Stimulated activated CD4-positive, alpha-beta T cell treated with anti-CD3 and anti-CD28 coated beads, Interleukin-2, amount 100 ng/mL, for 24 hours (primary cell): ENCODE measurements at places on chromosomes 5 and 9.

DNA sequence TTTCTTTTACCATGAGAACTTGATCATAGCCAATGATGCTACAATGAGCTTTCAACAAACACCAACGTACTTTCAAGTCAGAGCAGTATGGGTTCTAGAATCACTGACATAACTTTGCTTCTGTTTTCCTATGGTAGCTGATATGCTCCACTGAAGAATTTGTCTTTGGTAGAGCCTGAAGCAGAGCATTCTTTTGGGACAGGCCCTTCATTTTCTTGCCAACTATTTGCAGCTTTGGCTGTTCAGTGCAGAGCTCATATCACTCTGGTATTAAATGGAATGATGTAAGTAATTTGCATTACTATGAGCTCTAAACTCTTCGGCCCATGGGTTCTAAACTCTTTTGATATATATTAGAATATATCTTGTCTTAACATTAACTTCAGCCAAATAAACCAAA lies 51.8 kb upstream of the APC start:
- no peak for DNase-seq

DNA sequence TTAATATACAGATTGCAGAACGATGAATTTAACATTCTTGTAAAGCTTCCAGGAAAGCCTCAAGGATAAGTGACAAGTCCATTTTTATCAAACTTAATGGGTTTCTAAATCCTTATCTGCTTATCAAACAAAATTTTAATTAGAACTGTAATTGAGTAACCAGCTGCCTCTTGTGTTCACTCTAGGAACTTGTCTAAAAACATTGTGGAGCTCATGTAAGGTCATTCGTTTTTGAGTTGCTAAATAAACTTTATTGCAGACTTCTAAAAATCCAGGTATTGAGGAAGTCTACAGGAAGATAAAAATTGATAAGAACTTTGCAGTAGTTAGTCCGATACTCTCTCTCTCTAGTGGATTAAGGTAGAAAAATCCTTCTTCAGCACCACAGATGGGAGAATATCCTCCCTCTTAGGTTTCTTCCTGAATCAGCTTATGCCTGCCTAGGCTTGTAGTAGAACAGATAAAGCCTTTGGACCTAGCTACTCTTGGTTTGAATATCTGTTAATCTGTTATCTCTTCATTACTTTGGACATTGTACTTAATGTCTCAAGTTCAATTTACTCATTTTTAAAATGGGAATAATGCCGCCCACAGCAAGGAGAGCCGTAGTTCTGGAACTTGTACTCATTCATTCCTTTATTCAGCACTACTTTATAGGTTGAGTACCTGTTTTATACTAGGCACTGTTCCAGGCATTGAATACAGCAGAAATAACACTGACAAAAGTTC lies 60.0 kb upstream of the DHFR start:
- DNase-seq: no peak

DNA sequence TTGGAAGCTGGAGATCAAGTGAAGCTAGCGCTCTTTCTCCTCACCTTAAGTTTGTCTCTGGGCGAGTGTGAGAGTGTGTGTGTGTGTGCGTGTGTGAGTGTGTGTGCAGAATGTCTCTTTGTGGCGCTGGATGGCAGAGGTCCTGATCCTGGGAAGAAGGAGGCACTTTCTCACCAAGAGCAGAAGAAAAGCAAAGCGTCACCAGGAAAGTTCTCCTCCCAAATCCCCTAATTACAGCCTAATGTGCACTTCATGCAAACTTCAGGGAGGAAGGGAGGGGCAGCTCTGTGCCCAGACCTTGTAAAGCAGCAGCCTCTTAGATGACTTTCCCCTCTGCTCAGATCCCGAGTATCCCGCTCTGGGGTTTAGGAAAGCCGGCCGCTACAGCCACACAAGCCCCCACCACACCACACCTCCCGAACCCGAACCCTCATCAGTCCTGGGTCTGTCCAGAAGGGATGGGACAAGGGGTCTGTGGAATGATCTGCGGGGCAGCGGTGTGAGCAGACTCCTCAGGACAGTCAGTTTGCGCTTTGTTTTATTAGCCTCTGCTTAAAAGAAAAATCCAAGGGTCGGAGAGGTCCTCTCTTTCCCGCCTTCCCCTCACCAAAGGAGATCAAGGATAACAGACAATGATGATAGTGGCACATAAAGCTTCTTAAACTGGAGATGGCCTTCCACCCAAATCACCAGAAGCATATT lies at the start of gene HAPLN1:
TSS of gene HAPLN1 (minus strand) at position 20 of the 702 bp plus-strand sequence. CDS start 47,332 bp downstream, outside the sequence.
- no peak for DNase-seq

- no peak for DNase-seq
Observed at GRCh38 chr5:2544003-2544402, 207.5 kb downstream of the IRX2 start.

DNA sequence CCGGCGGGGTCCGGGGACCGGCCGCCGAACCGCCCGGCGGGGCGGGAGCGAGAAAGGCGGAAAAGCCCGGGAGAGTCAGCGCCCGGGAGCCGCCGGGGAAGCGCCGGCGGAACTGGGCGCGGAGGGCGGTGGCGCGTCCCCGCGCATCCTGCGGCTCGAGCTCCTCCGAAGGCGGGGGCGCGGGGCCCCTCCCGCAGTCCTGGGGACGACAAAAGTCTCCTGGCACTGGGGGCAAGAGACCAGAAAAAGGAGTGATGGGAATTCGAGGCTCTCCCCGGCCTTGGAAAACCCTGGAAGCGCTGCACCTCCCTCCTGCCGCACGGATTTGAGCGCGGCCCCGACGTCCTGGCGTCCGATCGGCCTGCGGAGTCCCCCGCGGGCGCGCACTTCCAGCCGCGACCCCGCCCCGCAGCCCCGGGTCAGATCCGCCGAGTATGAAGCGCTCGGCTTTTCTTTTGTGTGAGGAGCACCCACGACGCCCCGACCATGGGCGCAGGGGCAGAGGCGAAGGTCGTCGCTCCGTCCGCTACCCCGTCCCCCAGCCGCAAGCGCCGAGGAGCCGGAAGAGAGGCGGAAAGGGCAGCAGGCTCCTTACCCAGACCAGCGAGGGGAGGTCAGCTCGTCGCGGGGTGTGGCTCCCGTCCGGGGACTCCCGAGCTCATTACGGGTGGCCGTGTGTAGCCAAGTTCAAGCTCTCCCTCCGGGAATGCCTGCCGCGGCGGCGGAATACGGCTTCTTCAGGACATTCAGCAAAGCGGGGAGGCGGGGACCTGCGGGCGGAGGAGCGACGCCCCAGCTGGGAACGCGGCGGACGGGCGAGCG lies at the start of gene EPB41L4A:
TSS of gene EPB41L4A (minus strand) at position 114 of the 822 bp plus-strand sequence. CDS start 238 bp downstream, outside the sequence.
- no peak for DNase-seq

DNA sequence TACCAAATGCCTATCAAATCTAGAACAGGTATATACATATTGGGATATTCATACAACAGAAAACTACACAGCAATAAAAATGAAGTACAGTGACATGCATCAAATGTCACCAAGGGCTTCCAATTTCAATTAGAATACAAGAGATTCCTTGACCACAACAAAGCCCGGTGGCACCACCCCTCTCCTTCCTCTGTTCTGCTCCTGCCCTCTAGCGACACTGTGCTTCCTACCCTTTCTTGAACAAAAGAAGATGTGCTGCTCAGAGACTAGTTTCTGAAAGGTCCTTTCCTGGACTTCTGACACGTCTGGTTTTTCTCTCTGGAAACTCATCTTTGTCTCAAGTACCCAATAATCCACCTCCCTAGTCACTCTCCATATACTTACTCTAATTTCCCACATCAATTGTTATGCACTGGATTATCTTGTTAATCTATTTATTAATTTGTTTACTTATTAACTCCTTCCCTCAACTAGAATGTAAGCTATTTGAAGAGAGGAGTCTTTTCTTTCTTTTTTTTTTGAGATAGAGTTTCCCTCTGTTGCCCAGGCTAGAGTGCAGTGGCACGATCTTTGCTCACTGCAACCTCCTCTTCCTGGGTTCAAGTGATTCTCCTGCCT lies 70.4 kb upstream of the CTSV start:
- peak; percentile 45 for DNase-seq

GRCh38 chr5:122629121-122629677 lies 145.7 kb upstream of the SNX2 start:
- DNase-seq: no peak

- DNase-seq: no peak
Observed at GRCh38 chr9:89886281-89886700, 281.5 kb downstream of the GADD45G start.

GRCh38 chr5:42974536-42974935 lies 65.6 kb downstream of the ANXA2R start:
- no peak for DNase-seq

DNA sequence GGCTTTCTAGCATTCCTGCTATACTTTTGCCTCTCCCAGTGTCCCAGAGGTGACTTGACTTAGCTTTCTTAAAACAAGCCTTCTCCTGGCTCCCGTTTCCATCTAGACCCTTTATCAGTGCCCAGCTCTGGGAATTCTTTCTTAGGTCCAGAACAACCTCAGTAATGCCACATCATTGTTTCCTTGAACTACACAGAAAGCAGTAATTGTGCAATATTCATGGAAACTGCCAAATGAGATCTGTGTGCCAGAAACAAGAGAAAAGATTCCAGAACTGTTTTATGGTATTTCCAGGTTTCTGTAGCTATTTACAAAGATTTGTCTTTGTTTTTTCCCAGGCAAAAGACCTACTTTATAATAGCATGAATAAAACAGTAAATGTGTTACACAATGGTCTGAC lies 391.3 kb downstream of the SLCO4C1 start:
- DNase-seq: no peak

- no peak for DNase-seq
Observed at GRCh38 chr9:137441289-137441934, at the start of gene ENTPD8. ENTPD8 (minus strand) TSS chr9:137441357; CDS start chr9:137438285, 3,072 bp downstream.

DNA sequence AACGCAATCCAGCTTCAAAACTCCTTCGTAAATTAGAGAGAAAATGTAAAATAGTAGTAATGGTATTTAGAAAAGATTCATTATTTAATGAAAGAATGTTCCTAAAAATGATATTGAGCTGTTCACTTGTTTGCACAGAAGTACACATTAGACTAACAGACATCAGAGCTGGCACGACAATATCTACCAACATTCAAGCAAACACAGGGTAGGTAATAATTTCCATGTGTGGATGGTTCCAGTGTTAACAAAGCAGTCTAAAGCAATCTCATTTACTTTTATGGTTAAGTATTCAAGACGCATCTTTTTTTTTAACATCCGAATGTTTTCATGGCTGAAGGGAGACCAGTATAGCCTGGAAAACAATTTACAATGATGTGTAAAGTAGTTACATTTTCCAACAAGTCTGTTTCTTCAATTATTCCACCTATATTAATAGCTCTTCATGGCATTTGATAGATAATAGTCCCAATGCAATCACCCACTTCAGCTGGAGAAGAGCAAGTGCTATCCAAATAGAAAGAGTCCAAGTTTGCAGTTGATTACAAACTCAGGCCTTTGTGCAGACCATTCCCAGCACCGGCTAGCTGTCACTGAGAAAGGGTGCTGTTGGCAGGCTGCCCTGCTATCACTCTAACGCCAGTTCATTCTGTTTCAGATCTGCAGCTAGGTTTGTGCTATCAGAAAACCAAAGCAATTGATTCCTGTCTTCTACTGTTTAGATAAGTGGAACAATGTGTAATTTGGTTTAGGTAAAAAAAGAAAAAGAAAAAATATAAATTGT lies 458.8 kb downstream of the DTWD2 start:
- no peak for DNase-seq

- no peak for DNase-seq
Observed at GRCh38 chr5:82313016-82313415, 34.9 kb upstream of the RPS23 start.

- no peak for DNase-seq
Observed at GRCh38 chr5:53895091-53895683, 334.7 kb downstream of the NDUFS4 start.

DNA sequence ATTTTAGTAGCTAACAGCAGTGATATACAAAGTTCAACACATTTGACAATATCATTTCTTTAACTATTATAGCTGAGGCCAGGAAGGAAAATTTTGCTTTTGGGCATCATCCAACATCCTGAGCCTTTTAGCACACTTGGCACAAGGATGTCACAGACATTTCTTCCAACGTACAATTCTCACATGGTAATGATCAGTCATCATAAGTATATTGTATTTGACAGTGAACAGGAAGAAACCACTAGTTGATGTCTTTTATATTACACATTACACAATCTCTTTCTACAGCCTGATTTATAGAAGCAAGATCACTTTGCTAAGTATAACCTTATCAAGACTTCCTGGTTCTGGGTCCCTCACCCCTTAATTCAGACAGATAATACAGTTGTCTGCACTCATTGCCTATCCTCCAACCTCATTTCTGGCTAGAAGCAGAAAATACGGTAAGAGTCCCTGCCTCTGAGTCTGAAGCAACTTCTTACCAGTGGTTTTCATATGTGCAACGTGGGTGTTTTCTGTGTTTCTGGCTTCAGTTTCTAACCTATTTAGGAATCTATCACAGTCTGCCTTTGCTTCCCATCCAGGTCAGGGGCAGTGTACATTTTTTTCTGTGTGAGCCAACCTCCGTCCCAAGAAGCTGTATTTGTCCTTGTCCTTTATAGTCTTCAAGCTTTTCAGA lies 167.8 kb downstream of the PAM start:
- DNase-seq: no peak

DNA sequence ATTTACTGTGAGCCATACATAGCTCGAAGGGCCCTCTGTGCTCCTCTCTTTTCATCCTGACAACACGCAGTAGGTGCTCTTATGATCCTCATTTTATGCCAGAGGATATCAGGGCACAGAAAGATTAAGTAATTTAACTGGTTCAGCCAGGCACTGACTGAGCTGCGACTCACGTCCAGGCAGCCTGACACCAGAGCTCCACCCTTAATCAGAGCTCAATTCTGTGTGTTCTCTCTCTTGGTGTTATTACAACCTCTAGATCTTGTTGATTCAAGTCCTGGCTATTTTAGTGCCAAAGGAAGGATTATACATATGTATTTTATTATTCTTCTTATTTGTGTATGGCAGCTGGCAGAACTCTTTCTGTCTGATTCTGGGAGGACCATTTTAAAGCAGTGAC lies 59.7 kb downstream of the OSMR start:
- no peak for DNase-seq

DNA sequence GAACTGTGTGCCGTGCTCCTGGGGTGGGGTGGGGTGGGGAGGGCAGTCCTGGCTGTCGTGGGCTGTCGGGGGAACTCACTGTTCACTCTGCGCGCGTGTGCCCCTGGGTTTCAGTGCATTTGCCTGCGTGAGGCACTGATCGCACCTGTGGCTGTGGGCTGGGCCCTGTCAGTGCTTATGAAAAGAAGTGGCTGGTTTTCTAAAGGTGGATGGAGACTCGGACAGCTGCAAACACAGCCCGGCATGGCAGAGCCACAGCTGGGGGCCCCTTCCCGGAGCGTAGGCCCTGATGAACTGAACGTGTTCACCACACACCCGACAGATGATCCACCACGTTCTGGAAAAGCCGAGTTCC lies 42.7 kb downstream of the NKD2 start:
- DNase-seq: no peak

- DNase-seq: no peak
Observed at GRCh38 chr5:57186194-57186593, 12.3 kb downstream of the GPBP1 start.
